ENCODE measurements at places on chromosomes 16 and 17.

DNA sequence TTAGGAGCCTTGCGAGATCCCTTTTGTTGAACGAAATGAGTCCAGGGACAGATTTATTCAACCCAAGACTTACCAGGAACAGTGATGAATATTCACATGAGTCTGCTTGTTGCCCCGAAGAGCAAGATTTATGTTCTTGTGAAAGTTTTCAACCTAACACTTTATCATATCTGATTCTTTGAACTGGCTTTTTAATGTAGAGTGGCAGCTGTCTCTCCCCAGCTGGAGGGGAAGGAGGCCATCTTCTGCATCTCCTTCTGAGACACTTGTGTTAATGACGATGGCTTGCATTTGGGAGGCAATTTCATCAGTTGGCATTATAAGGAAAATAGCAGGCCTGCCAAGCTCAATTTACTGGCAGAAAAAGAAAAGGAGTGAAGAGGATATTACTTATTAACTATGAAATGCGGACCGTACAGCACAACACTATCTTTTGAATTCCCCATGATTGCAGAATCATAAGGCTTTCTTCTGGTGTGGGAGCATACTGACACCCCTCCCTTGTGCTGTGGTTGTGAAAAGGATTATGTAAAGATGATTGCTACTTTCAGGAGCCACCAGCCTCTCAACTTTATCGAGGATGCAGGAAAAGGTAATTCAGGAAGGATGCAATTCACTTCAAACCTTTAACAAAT lies 35.7 kb downstream of the SMARCE1 start:
- DNase-seq = no peak

DNA sequence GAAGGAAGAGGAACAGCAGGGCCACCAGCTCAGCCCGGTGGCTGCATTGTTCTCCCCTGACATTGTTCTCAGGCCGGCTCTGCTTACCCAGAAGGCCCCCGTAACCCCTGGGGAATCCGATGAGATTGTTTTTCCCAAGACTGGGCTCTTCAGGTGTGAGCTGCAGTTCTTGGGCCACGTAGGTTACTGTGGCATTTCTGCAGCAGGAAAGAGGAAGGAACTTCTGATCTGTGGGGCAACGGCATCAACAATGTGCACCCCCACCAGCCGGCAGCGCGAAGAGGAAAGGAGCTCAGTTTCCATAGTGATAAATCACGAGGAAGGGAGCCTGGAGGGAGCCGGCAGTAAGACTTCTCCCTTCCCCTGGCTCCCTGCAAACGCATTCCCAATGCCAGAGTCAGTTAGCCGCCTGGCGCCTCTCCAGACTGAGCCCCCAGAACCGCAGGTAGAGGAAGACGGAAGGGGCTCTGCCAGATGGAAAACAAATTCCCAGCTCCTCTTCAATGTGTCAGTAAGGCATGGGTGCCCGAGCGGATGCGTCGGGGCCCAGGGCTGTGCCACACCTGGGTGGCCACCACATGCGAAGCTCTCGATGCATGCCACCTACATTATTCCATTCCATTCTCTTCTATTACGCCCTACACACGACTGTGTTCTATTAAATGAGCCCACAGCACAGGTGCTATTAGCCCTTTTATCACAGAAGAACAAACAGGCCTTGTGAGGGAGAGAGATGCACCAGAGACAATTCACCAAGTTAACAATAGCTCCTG lies 21.5 kb upstream of the PECAM1 start:
- no peak for DNase-seq

- DNase-seq = no peak
These were observed 16.4 kb upstream of the OSGIN1 start for GRCh38 chr16:83936581-83937165.

GRCh38 chr17:73546770-73547536 lies 97.3 kb downstream of the SDK2 start:
- DNase-seq = peak; percentile 77

DNA sequence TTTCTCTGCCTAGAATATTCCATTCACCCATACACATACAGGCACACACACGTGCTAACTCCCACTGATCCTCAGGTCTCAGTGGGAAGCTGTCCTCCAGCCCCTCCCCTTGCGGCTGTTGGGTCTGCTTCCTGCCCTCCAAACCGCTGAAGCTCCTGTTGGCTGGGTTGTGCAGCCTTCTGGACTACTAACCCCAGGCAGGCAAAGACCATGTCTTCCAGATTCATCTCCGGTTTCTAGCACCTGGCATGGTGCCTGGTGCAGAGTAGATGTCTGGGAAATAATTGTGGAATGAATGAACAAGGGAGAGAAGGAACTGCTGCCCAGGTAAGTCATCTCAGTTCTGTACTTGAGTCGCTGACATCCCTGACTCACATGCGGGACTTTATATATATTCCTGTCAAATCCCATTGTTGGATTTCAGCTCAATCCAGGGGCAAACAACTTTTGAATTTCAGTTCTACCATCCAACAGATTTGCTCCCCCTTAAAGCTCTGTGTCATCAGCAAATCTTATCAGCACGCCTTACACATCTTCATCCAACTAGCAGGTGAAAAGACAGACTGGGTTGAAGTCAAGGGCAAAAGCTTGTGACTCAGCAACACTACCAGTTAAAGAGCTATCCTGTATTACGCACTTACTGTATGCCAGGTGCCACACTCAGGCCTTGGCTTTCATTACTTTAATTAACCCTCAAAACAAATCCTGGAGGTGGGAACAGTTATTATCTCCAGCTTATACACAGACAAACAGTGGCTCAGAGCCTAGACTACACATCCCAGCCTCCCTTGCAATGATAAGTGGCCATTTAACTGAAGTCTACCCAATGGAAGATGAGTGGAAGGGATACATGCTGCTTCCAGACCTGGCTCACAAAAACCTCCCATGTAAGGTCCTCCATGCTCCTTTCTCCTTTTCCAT lies 51.1 kb downstream of the SRCIN1 start:
- no peak for DNase-seq

DNA sequence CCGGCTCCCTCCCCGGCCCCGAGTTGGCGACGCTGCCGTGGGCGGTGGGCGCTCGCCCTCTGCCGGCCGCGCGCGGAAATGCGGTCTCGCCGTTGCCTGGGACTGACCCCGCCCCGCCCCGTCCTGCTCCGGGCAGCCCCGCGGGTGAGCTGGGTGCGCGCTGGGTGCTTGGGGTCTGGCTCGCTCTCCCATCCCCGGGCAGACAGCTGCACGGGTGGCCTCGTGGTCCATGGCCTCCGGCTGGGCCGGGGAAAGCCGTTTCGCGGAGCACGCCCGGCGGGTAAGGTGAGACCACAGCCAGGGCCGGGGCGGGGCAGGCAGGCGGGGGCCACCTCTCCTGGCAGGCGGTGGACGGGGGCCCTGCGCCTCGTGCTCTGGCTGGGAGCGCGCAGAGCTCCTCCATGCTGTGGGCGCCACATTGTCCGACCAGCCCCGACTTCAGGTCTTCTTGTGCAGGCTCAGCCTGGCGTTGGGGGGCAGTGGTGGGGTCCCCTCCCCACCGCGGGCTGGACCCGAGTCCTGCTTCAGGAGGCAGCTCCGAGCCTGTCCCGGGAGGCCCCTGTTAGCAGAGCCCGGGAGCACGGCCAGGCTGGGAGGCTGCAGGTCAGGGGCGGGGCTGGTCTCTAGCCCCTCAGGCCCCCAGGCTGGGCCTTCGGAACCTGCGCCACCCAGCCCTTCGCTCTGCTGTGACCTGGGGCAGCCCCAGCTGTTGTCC lies 7.0 kb upstream of the C1QTNF8 start:
- DNase-seq = peak; percentile 32

DNA sequence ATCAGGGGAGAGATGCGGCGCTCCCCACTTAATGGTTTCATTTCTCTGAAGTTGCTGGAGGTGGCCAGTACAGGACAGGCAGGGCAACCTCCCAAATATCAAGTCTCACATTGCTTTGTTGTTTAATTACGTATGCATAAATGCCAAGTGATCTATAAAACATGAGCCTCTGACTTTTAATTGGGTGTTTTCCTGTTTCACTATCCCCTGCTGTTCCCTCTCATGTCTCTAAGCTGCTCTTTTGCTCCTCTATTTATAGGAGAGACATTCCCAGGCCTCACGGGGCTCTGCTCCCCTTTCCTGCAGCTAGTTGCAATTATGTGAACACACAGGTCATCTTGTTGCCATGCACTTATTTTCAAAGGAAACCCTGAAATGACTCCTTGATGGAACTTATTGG lies 1173.5 kb upstream of the GOT2 start:
- DNase-seq = no peak

- DNase-seq = peak; percentile 80
These were observed at the start of gene ACTG1 for GRCh38 chr17:81512562-81513371. TSS of gene ACTG1 (minus strand) at chr17:81512799. CDS start at chr17:81512354, 445 bp downstream.

- DNase-seq = no peak
These were observed 32.9 kb downstream of the PCTP start for GRCh38 chr17:55783684-55784245.

DNA sequence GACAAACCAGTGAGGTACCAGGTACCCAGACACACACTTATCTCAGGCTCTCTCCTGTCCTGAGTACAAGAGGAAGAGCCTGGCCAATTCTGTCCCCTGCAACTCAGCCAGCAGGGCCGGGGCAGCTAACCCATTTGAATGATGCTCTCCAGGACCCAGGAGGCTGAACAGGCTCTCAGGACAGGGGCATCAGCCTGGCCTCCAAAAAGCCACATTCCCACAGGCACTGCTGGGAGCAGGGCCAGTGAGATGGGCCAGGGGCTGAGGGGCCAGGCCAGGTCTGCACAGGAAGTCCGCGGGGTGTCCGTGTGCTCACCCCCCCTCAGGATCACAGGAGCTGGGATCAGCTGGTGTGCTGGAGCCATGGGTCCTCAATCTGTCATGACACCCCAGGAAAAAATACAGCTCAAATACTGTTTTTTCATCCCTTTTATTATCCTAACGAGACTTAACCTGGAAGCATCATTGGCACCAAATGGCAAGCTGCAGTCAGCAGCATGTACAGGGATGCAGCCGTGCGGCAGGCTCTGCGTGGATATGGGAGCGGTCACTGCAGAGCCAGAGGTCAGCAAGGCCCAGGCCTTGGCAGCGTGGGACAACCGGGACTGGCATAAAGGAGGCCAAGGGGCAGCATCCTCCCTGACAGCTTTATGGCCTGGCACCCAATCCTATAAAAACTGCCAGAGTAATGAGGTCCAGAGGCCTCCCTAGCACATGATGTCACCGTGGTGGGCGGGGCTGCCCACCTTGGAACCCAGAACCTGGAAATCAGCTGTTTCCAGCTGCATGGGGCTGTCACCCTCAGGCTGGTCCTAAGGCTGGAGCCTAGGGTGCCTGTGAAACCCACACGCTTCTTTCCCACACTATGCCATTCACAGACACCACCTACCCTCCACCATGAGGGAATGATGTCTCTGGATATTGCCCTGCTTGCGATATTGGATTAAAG lies 276.7 kb downstream of the C16orf95 start:
- DNase-seq = no peak

- no peak for DNase-seq
These were observed 180.5 kb upstream of the TOX3 start for GRCh38 chr16:52727441-52727840.

DNA sequence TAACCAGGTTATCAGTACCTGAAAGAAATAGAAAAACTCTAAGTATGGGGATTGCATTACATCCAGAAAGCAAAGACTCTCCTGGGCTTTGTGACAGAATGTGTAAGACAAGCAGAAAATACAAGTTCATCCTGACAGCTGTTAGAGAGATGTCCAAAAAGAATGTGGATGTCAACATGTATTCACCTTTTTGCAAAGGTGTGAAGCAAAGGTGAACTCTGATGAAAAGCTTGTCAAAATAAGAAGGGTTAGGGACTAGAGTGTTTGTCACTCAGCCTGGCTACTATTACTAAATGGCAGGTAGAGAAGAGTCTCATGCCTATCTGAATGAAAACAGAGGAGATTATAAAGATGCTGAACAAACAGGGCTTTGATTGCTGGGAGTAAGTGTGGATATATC lies 527.6 kb upstream of the CA10 start:
- no peak for DNase-seq

DNA sequence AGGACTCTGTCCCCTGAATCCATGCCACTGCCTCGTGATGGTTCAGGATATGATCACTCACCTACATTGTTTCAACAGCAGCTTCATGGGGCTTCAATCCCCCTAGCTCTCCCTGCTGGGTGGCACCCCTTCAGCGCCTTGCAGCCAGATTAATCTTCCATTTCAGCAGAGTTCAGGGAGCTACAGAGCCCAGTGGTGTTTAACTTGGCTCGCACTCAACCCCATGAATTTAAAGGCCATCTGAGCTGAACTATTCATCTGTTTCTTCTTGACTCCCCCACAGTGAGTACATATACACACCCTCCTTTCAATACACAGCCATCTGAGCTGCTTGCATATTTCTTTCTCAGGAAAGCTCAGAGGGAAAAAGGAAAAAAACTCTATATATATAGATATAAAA lies 202.8 kb upstream of the C16orf82 start:
- no peak for DNase-seq

DNA sequence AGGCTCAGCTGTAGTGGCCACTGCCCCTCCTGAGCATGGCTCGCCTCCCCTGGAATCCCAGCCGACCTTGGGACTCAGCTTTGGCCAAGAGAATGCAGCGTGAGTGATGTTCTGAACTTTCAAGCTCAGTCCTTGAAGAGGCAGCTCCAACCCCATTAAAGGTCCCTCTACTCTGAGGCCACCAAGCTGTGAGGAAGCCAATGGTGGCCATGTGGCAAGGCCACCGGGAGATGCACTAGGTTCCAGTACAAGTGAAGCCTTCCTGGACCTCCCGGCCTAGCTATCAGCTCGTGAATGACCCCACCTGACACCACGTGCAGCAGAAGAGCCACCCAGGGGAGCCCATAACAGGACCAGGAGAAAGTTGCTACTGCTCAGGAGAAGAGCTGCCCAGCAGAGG lies 81.7 kb upstream of the GNG13 start:
- no peak for DNase-seq

DNA sequence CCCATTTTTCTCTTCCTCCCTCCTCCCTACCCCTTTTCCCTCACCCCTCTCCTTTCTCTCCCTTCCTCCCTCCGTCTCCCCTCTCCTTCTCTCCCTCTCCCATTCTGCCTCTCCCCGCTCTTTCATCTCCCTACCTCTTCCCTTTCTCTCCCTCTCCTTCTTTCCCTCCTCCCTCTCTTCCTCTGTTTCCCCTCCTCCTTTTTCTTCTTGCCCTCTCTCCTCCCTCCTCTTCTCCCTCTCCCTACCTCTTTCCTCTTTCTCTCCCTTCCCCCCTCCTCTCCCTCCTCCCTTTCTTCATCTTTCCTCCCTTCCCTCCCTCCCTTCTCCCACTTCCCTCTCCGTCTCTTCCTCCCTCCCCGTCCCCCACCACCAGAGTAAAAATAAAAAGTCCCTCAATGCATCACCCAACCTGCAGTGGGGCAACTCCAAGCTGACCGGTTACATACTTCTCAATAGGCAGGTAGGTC lies 10.4 kb downstream of the CHD9NB start:
- no peak for DNase-seq
